NCI-H69 (cell line): ENCODE measurements at places on chromosomes 7 and 10.

- DNase-seq = no peak
Measured at GRCh38 chr7:67470256-67470751, 473.7 kb downstream of the TYW1 start.

- no peak for DNase-seq
Measured at GRCh38 chr7:55521512-55521911, 50.8 kb downstream of the VOPP1 start.

DNA sequence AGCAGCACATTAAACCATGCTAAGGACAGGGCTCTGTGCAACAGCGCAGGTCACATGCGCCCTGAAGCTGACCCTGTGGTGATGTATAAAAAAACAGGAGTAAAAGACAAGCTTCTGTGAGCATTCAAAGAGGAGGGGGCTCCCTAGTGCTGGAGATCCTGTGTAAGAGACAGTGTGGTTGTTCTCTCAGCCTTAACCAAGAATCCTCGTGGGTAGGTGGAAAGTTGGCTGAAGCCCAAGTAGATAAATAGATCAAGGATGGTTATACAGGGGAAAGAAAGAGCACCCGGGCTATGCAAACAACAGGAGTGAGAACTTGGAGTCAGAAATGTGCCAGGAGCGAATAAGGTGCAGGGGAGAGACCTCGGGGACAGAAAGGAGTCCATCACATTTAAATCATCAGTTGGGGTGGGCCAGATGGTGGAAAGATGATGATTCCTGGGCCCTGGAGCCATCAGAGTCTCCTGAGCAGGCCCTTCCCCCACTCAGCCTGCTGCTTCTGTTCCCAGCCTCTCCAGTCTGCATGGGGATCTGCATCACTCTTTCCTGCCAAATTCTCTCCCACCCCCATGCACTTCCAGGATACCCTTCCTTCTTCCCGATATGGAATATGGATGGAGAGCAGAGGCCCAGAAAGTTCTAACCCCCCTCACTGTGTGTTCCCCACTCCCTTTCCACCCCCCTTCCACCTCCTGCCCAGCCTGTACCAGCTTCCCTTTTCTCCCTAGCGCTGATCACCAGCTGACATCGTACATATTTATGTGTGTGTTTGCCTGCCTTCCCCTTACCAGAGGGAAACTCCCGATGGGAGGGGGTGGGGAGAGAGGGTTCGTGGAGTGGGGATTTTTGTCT is 78.1 kb upstream of the PRR15 start:
- peak; percentile 96 for DNase-seq

DNA sequence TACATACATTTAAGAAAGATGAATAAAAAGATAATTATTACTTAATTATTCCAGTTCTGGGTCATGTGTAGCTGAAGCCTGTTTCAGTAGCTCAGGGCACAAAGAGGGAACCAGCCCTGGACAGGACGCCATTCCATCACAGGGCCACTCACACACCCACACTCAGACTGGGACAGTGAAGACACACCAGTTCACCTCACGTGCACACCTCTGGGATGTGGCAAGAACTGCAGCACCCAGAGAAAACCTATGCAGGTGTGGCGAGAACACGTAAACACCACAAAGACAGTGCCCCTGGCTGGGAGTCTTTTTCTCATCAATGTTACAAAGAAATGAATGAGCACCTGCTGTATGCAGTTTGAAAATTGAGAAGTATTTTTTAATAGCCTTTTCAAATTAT is 1.6 kb upstream of the IDI1 start:
- peak; percentile 10 for DNase-seq

GRCh38 chr7:101861218-101861775 is 43.9 kb downstream of the CUX1 start:
- no peak for DNase-seq

GRCh38 chr10:114638821-114639625 is 19.1 kb downstream of the ABLIM1 start:
- peak; percentile 76 for DNase-seq

DNA sequence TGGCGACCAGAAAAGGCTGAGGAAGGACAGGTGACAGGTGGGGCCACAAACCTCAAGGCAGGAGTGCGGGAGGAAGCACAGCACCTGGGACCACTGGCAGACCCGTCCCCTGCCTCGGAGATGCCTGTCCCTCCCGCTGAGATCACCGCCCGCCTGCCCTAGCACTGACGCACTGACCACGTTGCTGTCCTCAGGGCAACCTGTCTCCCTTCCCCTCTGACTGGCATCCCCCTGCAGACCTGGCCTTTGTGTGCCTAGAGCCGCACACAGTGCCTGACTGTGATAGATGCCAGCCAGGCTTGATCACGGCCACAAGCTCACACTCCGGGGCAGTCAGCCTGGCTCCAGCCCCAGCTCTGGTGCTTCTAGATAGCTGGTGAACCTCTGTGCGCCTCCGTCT is 58.4 kb upstream of the EN2 start:
- DNase-seq = no peak

GRCh38 chr7:73521636-73522104 is 423 bp downstream of the BAZ1B start:
- peak; percentile 96 for DNase-seq
